ENCODE measurements at places on chromosomes 2 and 18.
A peak's percentile ranks its signal among the peaks of the same experiment; 100 is the strongest.

DNA sequence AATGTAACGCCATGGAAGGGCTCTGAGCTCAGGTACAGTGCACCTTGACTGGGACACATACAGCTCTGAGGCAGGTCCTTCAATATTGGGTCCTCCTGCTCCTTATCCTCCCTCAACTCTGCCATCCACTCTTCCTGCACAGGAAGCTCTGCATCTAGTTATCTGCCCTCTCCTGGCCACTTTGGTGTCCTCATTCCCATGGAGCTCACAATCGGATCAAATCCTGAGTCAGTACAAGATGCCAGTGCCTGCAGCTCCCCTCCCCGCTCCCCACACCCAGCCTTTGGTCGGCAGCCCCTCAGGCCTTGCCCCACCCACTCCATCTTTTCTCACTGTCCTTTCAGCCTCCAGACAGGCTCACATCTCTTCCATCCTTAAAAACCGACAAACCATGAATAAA, 58.0 kb downstream of the LRRFIP1 start:
- DNase-seq, result no peak

GRCh38 chr18:9287036-9287435, 47.5 kb upstream of the TWSG1 start:
- no peak for DNase-seq

DNA sequence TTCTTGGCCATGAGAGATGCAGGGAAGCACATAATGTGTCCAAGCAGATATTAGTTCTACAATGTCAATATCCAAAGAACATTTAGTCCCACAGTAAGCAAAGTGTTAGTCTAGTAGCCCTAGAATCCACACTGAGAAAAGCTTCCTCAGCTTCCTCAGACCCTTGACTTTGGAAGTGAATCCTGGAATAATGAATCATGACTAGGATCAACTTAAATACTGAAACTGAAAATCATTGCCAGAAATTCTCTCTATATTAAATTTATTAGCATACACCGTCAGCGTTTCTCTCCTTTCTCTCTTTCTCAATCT, 356.9 kb upstream of the ACVR2A start:
- no peak for DNase-seq

DNA sequence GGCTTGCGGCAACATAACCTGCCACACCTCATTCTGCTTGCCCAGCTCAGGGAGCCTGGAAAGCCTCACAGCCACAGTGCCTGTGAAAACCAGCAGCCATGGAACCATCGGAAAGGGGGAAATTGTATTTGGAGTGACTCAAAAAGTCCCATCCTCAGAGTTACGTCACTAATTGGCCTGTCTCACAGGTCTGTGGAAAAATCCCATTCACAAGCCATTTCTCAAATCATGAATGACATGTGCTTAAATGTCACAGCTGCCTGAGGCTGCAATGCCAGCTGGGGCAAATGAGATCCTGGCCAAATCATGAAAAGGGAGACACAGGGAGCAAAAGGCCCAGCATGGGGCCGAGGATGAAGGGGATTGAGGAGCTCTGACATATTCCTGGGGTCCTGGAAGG, 486.9 kb upstream of the RAB6C start:
- no peak for DNase-seq

DNA sequence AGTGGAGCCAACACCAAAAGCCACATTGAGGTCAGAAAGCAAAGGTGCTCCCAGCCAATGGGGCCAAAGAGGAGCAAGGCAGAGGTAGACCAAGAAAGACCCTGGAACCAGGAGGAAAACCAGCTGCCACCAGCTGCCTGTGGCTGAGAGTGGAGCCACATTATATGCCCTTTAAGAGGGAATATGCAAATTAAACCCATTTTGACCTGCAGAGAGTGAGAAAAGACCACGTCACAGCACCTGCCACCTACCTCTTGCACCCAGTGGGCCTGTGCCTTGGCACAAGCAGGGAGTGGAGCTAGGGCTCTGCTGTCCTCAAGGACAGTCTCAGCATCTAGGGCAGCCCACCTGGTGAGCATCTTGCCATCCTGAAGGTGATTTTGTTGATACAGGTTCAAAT, 161.3 kb downstream of the MTCL1 start:
- no peak for DNase-seq

DNA sequence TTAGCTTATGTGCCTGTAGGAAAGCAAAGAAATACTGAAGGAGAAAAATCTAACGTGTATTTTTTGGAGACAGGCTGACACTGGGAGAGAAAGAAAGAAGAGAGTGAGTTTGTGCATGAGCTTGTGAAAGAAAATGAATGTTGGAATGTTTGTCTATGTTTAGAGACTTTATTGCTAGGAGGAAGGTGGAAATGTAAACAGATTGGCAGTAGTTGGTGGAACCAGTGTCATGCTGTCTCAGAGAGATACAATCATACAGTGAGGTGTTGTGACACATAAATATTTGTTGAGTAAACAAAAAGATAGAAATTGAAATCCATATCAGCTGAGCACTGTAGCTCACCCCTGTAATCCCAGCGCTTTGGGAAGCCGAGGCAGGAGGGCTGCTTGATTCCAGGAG, 222.2 kb upstream of the MEIS1 start:
- DNase-seq, result no peak

GRCh38 chr2:151200277-151200676, 61.4 kb downstream of the RBM43 start:
- no peak for DNase-seq

DNA sequence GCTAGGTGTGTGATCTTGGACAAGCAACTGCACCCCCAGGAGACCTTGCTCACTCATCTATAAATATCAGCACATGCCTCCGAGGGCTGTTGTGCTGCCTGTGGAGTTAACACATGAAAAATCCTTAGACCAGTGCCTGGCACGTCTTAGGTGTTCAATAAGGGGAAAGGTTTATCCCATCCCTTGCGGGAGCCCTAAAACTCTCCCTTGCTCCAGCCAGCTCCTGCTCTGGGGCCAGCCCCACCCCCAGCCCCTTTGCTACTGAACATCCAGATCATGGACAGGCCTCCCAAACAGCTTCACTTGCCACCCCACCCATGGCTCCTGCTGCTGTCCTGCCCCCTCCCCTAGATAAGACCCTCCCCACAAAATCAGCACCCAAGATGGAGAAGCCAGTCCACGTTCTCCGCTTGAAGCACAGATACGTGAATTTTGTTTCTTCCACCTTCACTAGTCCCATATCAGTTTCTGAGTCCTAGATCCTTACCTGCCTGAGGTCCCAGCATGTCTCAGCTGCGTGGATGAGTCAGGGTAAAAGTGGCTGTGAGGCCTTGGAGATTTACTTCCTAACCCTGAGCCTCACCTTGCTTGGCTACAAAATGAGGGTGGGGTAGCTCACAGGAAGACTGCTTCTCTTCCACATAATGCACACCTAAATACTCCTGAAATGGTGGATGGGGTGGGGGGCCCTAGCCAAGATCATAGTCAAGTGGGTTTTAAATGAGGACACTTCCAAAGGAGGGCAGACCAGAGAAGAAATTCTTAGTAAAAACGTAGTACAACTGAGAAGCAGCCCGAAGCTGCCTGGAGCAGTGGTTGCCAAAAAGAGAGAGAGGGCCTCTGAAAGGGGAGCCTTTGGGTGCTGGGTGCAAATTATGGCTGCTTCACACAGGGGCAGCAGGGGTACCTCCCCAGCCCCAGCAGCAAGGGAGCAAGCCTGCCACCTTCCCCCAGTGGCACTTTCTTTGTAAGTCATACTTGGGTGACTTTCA, 40.4 kb downstream of the C1QL2 start:
- DNase-seq, result no peak

GRCh38 chr2:28495551-28496250, at the start of gene PLB1:
PLB1 (plus strand) TSS chr2:28496060; CDS start chr2:28496115, 55 bp downstream.
- no peak for DNase-seq

DNA sequence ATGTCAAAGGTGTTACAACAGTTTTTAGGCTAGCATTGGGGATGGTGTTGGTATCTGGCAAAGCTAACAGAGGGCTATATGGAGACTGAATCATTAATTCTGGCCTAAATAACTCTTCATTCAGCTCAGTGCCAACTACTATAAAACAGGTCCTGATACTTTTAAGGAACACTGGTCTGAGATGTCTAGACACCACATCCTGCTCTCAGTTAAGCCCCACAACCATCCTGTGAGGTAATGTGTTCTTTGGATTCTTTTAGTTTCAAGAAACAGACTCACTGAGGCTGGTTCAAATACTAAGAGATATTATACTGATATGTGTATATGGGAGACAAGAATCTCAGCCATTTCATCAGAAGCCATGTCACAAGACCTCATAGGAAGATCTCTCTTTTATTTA, 14.2 kb upstream of the HK2 start:
- no peak for DNase-seq

- DNase-seq, result no peak
These were observed 68.0 kb upstream of the RAB6C start for GRCh38 chr2:129911363-129912065.

DNA sequence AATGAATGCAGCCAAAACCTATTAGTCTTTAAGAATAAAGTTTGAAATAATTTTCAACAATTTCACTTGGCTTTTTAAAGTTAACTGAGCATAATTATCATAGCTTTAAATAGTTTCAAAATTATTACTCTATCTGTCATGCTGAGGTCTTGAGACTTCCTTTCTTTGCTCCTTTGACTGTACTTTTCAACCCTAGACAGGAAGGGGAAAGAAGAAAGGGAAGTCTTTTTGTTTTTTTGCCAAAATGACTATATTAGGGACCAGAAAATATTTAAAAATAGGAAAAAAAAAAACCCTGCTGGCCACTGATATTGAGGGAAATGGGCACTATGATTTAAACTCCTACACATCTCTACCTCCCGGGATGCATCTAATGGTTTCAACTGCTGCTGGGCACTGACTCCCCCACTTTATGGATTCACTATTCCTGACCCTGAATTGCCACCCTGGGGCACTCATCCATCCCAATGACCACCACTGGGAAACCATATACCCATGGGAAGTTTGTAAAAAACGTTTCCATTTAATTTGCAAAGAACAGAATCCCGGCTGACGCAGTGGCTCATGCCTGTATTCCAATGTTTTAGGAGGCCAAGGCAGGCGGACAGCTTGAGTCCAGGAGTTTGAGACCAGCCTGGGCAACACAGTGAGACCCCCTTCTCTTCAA, 50.5 kb downstream of the GAREM1 start:
- no peak for DNase-seq

GRCh38 chr2:39837856-39838453, 58.9 kb upstream of the THUMPD2 start:
- no peak for DNase-seq

GRCh38 chr2:169072163-169072925, 3.0 kb downstream of the DHRS9 start:
- no peak for DNase-seq

- no peak for DNase-seq
These were observed 80.8 kb downstream of the LCLAT1 start for GRCh38 chr2:30527859-30528258.

DNA sequence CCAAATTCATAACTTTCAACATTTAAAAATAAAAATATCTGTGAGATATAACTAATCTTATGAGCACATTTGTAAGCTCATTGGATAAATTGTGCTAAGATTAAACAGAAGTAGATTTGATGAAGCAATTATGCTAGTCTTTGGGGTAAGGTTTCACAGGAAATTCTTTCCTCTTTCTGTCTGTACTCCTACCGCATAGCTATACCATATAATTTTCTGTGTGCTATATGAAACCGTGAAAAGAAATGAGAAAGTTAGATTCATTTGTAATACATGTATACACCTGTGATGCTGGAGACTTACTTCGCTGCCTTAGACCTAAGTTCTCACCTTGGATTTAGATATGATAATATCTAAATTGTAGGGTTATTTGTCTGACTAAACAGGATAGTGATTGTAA, 184.7 kb downstream of the PPP1R1C start:
- DNase-seq, result no peak

GRCh38 chr18:7923105-7923504, 356.0 kb downstream of the PTPRM start:
- DNase-seq, result no peak

DNA sequence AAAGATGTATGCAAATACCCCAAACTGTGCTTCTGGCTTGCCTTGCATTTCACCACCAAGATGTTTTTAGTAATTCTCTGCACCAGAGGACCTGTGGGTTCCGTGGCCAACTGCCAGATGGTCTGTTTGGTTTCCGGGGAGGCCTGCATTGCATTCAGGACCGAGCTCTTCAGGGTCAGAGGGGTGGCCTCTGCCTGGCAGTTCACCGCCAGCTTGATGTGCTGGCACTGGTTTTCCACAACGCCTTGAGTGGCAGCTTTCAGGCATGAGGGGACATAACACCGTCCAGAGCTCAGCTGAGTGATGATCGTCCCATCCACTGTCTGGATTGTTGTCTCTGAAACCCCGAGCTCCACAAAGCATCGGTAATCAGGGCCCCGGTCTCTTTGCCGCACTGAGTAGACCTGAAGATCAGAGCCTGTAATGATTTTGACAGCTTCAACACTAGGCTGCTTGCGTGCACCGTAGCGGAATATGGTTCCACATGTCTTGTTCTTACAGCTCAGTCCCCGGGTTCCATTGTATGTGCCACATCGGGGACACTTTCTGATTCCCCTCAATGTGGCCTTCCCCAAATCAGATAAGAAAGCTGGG, 9.4 kb downstream of the C2orf42 start:
- no peak for DNase-seq

- no peak for DNase-seq
These were observed 351.5 kb downstream of the TXNL1 start for GRCh38 chr18:56286775-56287325.

GRCh38 chr2:32986480-32986879, 39.7 kb downstream of the LTBP1 start:
- DNase-seq, result no peak

DNA sequence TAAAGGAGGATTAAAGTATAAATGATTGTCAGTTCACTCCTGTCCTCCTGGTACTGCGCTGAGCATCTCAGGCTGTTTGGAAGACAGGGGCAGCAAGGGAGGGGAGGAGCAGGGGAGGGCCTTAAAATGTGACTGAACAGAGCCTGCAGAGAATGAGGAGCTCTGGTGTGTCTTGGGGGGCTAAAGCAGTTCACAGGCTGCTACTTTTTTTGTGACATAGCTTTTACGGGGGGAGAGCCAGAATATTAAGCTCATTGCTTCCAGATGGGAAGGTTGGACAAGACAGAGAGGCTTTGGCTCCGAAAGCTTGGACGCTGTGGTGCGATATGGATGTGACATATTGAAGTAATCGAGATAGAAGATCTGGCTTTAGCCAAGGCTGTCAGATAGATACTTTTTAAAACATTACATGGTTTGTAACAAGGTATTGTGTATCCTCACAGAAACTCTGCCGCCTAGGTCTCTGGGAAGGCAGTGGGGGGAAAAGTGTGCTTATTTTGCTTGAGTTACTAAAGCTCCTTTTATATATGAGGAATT, 40.5 kb downstream of the RDH14 start:
- DNase-seq, result no peak

- no peak for DNase-seq
These were observed 465.0 kb upstream of the CWC22 start for GRCh38 chr2:180472133-180472532.

DNA sequence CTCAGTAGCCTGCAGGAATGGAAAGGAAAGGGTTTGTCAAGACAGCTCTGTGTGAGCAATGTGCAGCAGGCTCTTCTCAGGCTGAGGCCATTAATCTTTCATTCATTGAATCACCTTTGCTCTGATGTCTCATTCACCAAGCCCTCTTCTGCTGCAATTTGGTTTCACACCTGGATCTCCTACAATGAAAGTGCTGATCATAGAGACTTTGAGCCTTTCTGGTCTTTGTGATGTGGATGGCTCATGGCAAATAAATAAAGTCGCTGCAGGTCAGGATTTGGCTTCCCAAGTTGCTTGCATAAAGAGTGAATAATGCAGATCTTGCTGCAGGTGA, 95.8 kb upstream of the SPRED2 start:
- DNase-seq, result no peak

GRCh38 chr2:167787021-167787420, 460.4 kb downstream of the STK39 start:
- peak; percentile 33 for DNase-seq

- no peak for DNase-seq
These were observed 93.5 kb downstream of the UBE2E3 start for GRCh38 chr2:181073896-181074295.

- peak; percentile 58 for DNase-seq
These were observed 70.5 kb downstream of the FMNL2 start for GRCh38 chr2:152405206-152406118.
